Activated CD8-positive, alpha-beta memory T cell treated with anti-CD3 and anti-CD28 coated beads, Interleukin-2, amount 50 U/mL, for 48 hours (primary cell): ENCODE measurements at places on chromosomes 12 and 14.

DNA sequence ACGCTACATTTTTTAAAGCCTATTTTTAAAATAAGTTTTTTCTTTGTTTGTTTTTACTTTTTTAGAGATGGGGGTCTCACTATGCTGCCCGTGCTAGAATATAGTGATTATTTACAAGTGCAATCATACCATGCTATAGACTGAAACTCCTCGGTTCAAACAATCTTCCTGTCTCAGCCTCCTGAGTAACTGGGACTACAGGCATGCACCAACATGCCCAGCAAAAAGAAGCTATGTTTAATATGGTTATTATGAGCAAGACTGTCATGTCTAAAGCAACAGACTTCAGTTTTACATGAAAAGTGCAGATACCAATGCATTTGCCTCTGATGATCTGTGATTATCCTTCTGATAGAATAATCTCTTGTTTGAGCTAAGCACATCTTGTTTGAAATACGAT lies 45.6 kb upstream of the SGPP1 start:
- DNase-seq = no peak

- DNase-seq = peak; percentile 83
Observed at GRCh38 chr14:20630340-20631022, 11.0 kb downstream of the OR6S1 start.

DNA sequence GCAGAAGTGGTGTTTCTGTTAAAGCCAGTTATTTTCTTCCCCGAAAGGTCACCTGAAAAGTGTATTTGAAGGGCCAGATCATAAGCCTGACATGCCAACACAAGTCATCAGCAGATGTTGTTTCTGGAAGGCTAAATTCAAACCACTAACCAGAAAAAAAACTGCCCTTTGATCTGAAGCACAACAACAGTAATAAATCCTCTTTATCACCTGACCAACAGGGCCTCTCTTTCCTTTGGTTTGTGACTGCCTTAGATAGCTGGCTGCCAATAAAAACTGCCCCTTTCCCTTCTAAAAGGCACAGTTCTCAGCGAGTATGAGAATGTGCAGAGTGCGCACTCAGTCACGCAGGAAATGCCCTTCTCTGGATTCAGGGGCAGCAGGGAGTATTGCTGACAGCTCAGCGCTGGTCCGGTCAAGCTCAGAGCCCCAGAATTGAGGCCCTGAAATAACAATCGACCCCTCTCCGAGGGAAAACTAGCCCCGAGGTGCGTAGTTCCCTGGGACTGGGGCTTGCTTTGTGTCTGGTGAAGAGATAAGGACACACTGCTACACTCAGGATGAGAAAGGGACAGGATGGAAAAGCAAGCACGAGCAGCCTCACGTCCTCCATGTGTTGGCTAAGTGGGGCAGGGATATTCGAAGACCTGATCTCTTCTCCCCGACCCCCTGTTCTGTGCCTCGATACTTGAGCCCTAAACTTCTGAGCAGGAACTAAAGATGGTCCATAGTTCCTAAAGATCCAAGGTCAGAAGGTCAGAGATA lies 184.2 kb upstream of the GZMB start:
- no peak for DNase-seq

- DNase-seq = no peak
Observed at GRCh38 chr14:23095196-23096108, at the start of gene C14orf119. TSS of gene C14orf119 (plus strand) at chr14:23095505. CDS start at chr14:23097659, 2,154 bp downstream.

GRCh38 chr12:109018296-109018695 lies 2.6 kb downstream of the SVOP start:
- DNase-seq = no peak

GRCh38 chr12:1840981-1841425 lies 20.6 kb downstream of the LRTM2 start:
- DNase-seq = no peak

DNA sequence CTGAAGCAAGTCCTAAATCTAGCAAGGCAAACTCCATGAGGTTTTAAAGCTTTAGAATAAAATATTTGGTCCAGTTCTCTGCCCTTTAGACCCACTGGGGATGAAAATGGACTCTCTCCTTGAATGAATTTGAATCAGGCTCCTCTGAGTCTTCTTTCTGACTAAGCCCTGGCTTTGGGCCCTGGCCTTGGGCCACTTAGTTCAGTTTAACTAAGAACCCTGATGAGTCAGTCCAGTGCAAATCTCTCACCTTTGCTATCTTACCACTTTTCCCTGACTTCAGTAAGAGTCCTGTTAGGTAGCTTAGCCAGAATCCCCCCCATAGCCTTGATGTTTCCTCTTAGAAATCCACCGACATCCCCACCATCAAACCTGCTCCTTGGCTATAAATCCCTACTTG lies 427.5 kb downstream of the SNAPC1 start:
- DNase-seq = no peak

- no peak for DNase-seq
Observed at GRCh38 chr12:102281231-102281630, 83.6 kb upstream of the PMCH start.

- peak; percentile 57 for DNase-seq
Observed at GRCh38 chr14:81990312-81990761, 456.7 kb upstream of the SEL1L start.

- DNase-seq = no peak
Observed at GRCh38 chr14:23401291-23401690, 6.8 kb downstream of the MYH6 start.

GRCh38 chr14:32601906-32602305 lies 272.8 kb downstream of the AKAP6 start:
- no peak for DNase-seq

DNA sequence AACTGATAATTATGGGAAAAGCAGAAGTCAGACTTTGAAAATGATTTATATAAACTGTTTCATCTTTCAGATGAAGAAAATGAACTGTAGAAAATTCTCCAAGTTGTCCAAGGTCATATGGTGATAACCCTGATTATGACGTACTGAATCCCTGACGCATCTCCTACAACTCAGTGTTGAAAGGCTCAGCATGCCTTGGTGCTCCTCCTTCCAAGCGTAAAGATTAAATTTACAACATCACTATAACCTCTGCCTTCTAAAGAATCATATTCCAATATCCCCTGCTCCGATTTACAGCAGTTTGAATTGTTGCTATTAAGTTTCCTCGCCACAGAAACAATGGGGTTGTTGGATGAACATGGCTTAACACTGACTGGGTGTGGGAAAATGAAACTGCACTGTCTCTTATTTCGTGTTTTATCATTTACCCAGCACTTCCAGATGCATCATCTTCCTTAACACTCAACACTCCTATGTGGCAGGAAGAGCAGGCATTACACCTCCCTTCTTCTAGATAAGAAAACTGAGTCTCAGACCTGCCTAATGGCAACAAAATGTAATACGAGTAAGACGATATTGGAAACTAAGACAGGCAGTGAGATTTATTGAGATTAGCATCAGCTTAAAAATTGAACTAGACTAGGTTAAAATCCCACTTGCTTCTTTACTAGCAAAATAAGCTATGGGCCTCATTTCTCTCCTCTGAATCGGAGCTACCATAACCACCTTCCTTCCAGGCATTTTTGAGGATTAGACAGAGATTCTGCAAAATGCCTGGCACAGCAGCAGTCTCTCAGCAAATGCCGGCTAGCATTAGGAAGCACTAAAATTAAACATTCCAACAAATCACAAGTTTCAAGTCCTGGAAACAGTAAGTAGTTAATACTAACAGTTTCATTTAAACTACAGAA lies 74.2 kb downstream of the PPM1H start:
- DNase-seq = no peak

- DNase-seq = no peak
Observed at GRCh38 chr12:71636704-71637115, 26.9 kb downstream of the ZFC3H1 start.

DNA sequence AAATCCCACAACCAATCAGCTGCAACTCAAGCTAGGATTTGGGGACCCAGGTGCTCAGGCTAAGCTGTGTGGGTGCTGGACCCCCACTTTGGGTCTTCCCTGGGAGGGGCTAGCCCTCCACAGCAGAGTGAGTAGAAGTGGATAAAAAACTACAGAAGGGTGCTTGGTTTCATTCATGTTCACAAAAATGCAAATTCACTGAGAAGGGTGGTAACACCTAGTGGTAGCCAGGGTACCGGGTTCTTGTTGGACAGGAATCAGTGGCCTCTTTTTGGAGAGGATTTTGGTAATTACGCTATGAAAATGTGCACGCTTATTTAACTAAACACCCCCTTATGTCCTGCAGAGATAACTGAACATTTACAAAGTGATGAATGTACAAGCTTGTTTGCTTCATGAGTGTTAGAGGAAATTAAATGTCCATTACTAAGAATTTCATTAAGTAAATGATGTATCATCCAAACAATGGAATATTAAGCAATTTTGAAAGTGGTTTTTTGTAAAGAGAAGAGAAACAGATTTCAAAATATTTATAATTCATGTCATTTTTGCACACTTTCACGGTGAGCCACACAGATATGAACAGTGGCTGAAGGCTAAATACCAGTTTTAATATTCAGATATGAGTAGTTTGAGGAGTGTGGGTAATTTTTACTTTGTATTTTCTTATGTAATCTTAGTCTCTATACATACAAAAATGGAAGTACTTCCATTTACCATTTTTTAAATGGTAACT lies 78.3 kb downstream of the DDX51 start:
- DNase-seq = no peak

DNA sequence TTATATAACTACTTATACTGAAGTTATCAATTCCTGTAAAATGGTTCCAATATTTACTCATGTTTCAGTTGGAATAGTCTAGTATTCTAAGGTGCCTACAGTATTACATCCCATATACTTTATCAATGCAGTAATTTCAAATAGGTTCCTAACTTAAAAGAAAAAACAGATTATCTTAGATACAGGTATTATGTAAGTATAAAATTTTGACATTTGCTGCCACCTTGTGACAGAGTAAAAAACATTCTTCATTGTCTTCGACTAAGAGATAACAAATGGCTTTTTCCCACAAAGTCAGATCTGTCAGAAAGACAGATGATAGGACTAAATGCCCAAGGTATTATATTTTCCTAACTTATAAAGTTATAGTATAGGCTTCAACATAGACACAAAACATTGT lies 78.7 kb downstream of the TXNDC16 start:
- no peak for DNase-seq

DNA sequence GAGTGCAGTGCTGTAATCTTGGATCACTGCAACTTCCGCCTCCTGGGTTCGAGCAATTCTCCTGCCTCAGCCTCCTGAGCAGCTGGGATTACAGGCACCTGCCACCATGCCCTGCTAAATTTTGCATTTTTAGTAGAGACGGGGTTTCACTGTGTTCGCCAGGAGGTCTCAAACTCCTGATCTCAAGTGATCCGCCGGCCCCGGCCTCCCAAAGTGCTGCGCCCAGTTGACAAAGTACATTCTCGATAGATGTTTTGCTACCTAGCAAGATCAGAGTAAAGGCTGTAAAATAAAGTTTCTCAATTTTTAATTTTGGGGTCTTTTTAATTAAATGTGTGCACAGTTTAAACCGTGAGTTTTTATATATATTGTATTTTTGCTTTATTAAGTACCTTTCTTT lies 248.9 kb downstream of the CCER1 start:
- no peak for DNase-seq

DNA sequence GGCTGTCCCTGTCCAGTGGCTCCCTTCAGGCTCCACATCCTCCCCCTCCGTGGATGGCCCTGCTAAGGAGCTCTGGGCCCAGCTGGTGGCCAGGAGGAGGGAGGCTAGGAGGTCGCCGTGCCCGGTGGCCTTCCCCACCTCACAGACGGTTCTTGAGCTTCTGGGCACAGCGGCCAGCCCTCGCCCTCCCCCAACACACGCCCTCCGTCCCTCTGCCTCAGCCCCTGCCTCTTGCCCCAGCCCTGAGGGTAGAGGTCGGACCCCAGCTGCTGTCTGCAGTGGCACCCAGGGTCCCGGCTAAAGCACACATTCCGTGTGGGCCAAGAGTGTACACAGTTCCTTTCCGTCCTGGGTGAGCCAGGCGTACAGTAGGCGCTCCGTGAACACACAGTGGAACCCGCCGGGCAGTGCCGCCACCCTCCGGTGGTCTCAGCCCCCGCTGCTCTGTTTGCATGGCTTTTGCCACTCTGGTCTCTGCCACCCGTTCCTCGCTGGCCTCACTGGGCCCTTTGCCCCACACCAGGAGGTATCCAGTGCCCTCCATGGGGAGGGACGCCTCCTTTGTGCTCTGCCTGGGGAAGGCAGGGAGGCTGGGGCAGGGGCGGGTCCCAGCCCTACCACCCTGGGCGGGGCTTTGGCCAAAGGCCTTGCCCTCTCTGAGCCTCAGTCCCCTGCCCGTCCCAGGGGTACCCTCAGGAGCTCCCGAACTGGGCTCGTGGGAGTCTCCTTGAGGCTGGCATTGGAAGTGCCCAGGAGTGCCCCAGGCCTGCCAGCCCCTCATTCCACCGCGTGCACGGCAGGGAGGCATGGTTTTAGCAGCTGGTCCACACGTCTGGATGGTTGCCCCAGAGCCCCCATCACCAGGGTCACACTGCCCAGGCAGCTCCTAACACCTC lies 13.0 kb downstream of the TRMT61A start:
- no peak for DNase-seq

- DNase-seq = no peak
Observed at GRCh38 chr12:18432206-18432605, 170.9 kb downstream of the PIK3C2G start.

GRCh38 chr14:58243790-58244555 lies 670 bp upstream of the PSMA3 start:
- no peak for DNase-seq

- peak; percentile 36 for DNase-seq
Observed at GRCh38 chr14:49986343-49987014, 93.6 kb downstream of the ARF6 start.

- no peak for DNase-seq
Observed at GRCh38 chr14:23168246-23168645, 15.2 kb downstream of the SLC7A8 start.

DNA sequence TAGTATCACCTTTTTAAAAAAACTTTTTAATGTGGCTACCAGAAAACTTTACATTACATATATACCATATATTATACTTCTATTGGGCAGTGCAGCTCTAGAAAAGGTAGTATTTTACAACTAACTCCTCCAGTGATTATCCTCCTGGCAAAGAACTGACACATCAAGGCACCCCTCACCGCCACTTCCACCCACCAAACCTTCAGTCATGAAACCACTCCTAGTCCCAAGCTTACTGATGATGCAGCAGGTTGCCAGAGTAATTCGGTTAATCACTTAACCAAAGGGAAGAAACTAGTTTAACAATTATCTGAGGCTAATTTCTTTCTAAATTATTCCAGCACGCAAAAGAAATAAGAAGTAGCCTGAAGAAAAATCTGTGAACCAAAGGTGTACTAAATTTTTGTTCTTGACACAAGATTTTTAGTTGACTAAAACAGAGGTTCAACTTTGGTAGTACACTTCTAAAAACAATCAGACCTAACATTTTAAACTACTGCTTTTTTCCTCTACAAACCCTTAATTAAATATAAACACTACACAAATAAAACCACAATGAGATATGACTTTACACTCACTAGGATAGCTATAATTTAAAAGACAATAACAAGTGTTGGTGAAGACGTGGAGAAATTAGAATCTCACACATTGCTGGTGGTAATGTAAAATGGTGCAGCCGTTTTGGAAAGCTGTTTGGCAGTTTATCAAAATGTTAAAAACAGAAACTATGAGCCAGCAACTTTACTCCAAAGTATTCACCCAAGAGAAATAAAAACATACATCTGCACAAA lies 16.7 kb downstream of the SPPL3 start:
- no peak for DNase-seq
